ENCODE measurements at places on chromosomes 13 and 19. TPM values are rescaled to one million over a fixed set of nuclear protein-coding genes. Genes with fewer than 3 reads are reported as not detected.

NANOS3 gene
- polyA plus RNA-seq: 2.7 TPM

DNA sequence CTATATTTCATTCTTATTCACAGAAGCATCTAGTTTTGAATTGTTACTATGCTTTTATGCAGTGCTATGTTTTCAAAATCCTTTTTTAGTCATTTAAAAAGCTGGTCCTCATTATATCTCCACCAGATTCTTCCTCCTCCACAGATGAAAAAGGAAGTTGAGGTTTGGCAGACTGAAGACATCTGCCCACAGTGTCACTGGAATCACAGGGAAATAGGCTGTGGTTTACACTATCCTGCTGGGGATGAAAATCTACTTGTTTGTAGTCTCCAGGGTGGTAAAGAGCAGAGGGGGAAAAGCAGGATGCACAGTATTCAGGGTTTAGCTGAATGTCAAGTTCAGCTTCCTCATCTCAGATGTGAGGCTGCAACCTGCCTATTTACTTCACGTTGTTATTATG is 351.2 kb downstream of the DNAJC15 start:
- peak; percentile 75 for DNase-seq

GRCh38 chr13:85313761-85314503 is 485.3 kb downstream of the SLITRK6 start:
- no peak for DNase-seq

AXL gene
- polyA plus RNA-seq: 340 TPM

GRCh38 chr19:19381007-19381926 is 24.2 kb upstream of the GATAD2A start:
- DNase-seq: no peak

DNA sequence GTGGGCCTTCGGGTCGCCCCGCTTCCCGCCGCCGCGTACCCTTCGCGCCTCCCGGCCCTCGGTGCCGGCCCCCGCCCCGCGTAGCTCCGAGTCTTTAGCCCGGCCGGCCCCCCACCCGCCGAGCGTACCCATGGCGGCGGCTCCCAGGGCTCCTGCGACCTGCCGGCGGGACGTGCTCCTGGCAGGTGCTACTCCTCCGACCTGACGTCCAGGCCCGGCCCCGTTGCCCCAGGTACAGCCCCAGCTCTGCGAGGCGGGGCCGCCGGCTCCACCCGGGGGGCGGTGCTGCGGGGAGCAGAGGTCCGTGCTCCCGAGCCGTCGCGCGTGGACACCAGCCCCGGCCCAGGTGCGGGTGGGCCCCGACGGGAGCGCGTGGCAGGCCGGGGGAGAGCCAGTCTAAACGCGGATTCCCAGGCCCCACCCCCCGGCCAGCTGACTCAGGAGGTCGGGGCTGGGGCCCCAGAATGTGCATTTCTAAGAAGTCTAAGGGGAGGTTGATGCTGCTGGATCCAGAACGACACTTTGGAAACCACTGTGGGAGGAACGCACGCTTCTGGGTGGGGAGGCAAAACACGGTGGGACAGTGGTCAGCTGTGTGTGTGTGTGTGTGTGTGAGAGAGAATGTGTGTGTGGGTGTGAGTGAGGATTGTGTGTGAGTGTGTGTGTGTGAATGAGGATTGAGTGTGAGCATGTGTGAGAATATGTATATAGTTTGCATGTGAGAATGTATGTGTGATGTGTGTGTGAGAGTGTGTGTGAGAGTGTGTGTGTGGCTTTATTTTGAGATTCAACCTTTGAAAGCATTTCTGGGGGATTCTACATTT is at the start of gene SLC15A1:
SLC15A1 (minus strand) TSS at position 206 of the 824 bp plus-strand sequence; CDS start at position 132, 74 bp downstream.
- no peak for DNase-seq

All from GM23248 (cell line).